ENCODE measurements at places on chromosomes 13 and 19. TPM values are rescaled to one million over a fixed set of nuclear protein-coding genes. Genes with fewer than 3 reads are reported as not detected.

Gene ZNF628
- total RNA-seq = 4.1 TPM

Gene ZNF700
- total RNA-seq = 5.0 TPM

Gene KANK3
- total RNA-seq = 11.9 TPM

Gene CGB1
- not detected for total RNA-seq

All from heart right ventricle (tissue), 16 donors.